Camera-type eye (tissue), 1 donor: ENCODE measurements at places on chromosomes 7 and 10. TPM values are rescaled to one million over a fixed set of nuclear protein-coding genes. Genes with fewer than 3 reads are reported as not detected.

The TSPAN15 gene
- 28.1 TPM for total RNA-seq

The TRIM4 gene
- total RNA-seq: 38.9 TPM

The SMKR1 gene
- 1.3 TPM for total RNA-seq

The PDZD7 gene
- total RNA-seq: 2.1 TPM

The FAM25A gene
- total RNA-seq: not detected

The ITGA8 gene
- total RNA-seq: 42.4 TPM

The TMEM270 gene
- not detected for total RNA-seq

The NRG3 gene
- total RNA-seq: 7.9 TPM

The FXYD4 gene
- total RNA-seq: not detected

The PRPS1L1 gene
- not detected for total RNA-seq

The ARHGEF5 gene
- 6.9 TPM for total RNA-seq

The PON1 gene
- not detected for total RNA-seq

The PCLO gene
- 34.6 TPM for total RNA-seq

The GIMAP4 gene
- 22.5 TPM for total RNA-seq

The MACC1 gene
- 4.3 TPM for total RNA-seq

The CREB5 gene
- total RNA-seq: 40.2 TPM

The IFIT5 gene
- total RNA-seq: 22.2 TPM
